ENCODE measurements at places on chromosomes 5 and 9.

DNA sequence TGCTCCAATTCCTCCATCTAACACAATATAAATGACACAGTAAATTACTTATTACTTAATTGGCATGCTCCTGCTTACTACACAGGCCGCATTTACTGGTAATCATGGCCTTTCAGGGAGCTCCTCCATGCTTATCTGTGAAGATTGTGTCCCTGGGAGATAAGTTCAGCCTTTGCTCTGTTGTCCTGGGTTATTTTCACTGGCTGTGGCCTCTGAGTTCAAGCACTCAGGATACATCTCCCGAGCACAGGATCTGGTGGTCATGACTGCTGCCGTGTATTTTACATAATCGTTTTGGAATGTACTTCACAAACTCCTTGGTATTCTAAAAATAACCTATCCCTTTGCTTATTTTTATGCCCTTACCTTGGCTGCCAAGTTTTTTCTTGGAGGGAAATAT lies 215.7 kb downstream of the ICE1 start:
- no peak for DNase-seq

GRCh38 chr9:121593066-121593465 lies 58.4 kb upstream of the DAB2IP start:
- no peak for DNase-seq

GRCh38 chr9:16516891-16517290 lies 353.6 kb downstream of the BNC2 start:
- DNase-seq: no peak

DNA sequence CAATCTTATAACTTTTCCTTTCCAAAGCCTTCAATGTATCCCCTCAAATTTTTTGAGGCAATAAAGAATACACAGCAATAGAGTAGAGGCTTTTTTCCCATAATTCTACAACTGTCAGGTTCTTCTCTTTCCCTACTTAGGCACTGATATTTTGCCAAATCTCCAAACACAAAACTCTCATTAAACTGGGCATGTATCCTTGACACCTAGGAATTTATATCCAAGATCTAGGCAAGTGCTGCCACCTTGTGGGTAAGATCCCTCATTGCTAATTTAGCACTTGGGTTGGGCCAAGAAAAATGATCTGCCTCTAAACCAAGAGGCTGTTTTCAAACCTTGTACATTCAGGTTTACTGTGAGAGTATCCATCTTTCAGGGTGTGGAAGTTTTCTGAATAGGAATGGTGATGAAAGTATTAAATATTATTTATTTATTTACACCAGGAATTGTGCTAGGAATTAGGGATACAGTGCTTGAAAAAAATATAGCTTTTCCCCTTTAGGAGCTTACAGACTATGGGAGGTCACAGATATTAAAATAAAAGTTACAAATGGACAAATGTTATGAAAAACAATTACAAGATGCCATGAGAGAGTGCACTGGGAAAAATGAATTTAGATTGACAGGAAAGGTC lies 17.6 kb downstream of the TSTD2 start:
- peak; percentile 53 for DNase-seq

DNA sequence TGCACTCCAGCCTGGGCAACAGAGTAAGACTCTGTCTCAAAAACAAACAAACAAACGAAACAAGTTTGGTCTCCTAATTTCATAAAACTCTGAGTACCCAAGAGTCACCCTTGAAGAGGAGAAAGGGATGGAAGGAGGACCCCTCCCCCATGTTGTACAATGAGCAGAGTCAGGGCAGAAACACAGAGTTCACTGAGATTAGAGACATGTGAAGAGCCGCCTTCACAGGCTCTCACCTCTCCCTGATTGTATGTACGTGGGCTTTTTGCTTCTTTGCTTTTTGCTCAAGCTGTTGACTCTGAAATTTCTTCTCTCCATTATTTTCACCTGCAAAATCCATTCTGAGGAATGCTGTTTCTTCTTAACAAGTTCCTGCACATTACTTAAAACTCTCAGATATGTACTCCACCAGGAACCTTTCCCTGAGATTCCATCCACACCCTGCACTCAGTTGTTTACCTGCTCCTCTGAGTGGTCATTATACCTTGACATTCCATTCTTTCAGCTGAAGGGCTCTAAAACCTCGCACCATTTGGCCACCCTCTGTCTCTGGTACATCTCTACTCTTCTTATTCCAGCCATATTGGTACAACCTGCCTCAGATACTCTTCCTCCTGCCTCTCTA lies 44.4 kb upstream of the ABCA1 start:
- DNase-seq: no peak

DNA sequence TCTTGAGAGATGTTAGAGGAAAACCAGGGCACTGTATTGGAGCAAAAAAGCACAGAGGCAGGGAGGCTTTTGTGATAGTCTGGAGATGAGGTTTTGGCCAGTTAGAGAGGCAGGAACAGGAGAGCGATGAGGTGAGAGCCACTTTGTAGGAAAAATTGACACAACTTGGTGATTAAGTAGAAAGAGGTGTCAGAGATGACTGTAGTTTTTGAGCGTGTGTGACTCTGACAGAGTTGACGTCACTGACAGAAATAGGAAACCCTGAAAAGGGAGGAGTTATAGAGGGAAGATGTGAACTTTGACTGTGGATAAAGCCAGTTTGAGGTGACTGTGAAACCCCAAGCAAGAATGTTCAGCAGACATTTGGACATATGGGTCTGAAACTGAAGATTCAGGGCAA lies 15.7 kb downstream of the NFX1 start:
- DNase-seq: peak; percentile 16

- no peak for DNase-seq
These were observed 23.7 kb upstream of the MROH2B start for GRCh38 chr5:41094871-41095270.

- DNase-seq: no peak
These were observed 28.8 kb upstream of the CAVIN4 start for GRCh38 chr9:100549048-100549447.

DNA sequence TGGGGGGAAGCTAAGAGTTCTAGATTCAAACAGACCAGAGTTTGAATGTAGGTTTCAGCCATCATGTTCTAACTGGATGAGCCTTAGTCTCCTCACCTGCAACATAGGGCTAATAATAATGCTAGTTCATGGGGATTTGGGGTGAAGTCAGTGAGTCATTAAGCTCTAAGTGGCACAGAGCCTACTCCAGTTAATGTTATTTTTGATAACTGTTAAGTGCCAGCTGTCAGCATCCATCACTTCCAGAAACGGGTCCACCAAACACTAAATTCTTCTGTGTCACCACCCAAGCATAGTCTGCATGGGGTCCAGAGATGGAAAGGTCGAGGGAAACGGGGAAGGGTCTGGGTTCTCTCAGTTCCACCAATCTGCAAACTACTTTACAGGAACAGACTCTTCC lies 1.8 kb upstream of the TSC1 start:
- DNase-seq: no peak

GRCh38 chr5:22593592-22593991 lies 259.6 kb downstream of the CDH12 start:
- no peak for DNase-seq

GRCh38 chr5:32443145-32443540 lies 1.4 kb downstream of the ZFR start:
- DNase-seq: peak; percentile 37

DNA sequence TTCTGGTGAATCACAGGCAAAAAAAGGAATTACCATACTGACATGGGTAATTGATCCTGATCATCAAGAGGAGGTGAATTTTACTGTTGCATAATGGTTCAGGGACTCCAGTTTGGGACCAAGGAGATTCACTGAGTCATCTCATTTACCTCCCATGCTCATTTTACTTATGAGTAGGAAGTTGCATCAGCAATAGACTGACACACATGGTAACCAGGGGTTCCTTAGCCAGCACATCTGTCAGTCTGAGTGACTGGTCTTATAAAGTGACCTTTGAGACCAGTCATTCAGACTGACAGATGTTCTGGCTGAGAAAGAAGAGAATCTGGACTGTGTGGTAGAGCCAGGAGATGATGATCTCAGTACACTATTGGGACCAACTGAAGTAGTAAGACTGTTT lies 384.6 kb upstream of the CD180 start:
- DNase-seq: no peak

DNA sequence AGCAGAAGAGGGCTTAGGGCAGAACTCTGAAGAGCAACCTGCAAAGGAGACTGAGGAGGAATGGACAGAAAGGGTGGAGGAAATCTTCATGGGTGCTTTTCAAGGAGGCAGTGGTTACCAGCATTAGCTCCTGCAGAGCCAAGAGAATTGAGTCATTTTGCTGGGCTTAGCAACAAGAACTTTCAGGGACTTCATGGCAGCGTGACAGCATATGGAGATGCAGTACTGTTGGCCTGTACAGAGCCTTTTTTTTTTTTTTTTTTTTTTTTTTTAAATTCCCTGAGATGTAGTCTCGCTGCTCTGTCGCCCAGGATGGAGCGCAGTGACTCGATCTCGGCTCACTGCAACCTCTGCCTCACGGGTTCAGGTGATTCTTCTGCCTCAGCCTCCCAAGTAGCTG lies 296.0 kb upstream of the DMRT1 start:
- DNase-seq: no peak

- no peak for DNase-seq
These were observed 624.0 kb upstream of the KLF4 start for GRCh38 chr9:108113596-108113995.

DNA sequence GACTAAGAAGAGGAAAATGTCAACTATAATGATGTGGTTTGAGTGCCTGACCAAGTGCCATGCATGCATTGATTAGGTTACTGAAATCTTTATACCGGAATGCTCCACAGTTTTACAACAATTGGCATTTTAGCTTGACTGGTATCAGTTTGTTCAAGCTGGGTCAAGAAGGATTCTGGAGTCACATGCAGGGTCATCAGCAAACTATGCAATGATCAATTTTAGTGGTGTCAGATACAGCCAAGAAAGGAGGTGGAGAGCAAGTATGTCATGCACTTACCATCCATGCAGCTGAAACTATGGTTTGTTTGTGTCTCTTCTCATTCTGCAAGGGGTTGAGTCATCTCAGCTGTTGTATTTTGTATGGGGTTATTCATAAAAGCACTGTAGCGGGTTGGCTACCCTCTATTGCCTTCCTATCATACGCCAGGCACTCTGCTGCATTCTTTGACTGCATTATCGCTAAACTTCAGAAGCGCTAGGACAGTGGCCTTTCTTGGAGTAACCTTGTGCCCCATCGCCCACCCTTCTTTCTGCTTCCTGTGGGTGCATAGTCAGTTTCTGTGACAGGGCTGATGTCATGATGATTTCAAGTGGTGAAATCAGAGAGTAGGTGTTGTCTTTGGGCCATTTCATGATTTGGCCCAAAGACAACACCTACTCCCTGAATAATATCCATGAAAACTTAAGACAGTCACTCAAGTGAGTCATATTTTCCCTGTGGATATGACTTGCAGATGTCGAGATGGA lies 145.4 kb downstream of the MTX3 start:
- DNase-seq: no peak

DNA sequence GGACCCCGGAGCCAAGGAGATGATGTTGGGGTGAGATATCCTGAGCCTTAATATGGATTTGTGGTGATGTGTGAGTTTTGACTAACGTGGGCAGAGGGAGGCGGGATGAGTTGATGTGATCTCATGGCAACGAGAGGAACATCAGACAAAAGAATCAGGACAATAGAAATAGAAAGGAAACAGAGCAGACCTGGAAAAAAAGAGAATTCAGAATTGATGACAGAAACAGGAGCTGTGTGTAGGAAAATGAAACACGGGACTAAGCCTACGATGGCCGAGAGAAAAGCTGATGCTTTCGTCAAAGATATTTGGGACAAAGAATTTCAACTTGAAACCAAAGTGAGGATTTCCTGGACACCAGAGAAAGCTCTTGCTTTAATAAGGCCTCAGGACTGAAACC lies 10.9 kb downstream of the PRKACG start:
- no peak for DNase-seq

GRCh38 chr5:56649569-56649968 lies 165.8 kb upstream of the MAP3K1 start:
- DNase-seq: no peak

DNA sequence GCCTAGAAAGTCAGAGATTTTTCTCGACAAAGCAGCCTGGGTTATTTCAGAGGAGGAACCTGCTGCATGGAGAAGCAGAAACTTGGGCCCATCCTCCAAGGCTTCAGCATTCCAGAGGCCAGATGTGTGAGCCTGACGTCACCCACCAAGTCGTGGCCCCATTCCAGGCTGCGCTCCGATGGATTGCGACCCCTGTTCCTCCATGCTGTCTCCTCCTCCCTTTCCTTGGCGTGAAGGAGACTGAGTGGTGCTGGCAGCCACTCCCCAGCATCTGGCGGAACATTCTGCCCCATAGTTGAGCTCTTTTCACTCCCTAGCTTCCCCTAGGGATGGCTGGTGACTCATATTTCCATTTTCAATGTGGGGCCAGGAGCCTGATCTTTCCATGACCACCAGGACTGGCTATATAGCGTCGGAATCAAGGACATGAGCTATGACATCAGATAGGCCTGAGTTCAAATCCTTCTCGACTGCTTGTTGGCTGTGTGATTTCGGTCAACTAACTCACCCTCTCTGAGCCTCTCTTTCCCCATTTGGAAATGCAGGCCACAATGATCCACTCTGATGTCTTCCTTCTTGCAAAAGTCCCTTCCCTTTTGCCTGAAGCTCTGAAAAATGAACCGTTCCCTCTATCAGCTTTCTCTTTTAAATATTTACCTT lies 24.5 kb upstream of the DUSP1 start:
- no peak for DNase-seq

DNA sequence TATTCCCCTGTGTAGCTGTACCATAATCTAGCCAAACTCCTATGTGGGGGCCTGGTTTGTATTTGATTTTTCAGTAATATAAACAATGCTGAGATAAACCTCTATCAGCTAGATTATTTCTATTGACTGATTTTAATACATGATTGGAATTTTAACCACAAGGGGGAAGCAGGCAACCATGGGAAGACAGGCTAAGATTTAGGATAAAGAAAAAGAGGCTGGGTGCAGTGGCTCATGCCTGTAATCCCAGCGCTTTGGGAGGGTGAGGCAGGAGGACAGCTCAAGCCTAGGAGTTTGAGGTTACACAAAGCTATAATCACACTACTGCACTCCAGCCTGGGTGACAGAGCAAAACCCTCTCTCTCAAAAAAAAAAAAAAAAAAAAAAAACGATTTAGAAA lies 18.1 kb upstream of the GPX3 start:
- DNase-seq: no peak

DNA sequence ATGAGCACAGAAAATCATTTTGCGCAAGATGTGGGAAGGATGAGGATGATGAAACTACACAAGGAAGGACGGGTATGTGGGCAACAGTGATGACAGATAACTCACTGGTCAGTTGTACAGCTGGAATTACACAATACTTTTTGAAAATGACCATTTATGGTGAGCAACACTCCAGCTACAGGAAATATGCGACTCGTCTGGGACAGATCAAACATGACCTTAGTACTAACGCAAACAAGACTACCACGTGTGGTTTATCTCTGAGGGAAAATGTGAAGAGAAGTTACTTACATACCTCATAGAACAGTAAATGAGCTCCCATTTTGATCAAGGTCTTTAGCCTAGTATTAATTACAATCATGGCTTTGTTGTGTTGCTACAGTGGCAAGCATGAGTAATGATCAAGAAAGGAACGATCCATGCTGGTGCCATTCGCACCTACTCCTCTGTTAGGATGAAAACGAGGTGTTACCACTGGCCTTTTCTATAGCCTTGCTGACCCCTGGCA lies 456.9 kb downstream of the BNC2 start:
- no peak for DNase-seq
